CD4-positive, CD25-positive, alpha-beta regulatory T cell (primary cell): ENCODE measurements at places on chromosomes 4 and X.

DNA sequence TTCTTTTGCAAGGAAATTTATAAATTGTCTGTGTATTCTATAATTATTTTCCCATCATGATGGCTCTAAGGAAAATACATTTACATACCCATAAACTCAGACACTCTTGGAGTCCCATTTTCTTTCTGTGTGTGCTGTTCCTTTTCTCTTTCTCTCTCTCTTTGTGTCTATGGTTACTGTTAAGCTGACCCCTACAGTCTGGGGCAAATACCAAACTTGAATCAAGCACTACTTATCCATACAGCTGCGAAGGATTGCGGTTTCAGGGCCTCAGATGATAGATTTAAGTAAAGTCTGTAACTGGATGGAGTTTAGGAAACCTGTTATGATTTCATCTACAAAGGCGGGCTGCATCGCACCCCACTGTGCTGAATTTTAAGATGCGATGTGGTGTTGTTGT, 150.2 kb downstream of the SHROOM3 start:
- DNase-seq, result no peak

DNA sequence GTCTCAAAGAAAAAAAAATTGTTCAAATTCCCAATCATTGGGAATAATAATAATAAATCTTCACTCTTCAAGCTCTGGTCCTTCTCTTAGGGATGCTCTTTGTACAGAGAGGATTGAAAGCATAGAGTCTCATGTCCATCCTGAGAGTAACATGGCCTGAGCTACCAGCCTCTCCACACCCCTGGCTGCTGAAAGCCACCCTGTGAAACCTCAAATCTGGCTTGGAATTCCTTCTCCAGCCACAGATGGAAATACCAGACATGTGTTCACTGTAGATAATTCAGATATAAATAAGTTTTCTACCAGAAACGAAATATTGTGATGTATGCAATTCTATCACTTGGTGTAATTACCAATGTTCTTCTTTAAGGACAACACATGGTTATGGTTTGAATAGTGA, 140.6 kb downstream of the ARSF start:
- DNase-seq, result no peak

DNA sequence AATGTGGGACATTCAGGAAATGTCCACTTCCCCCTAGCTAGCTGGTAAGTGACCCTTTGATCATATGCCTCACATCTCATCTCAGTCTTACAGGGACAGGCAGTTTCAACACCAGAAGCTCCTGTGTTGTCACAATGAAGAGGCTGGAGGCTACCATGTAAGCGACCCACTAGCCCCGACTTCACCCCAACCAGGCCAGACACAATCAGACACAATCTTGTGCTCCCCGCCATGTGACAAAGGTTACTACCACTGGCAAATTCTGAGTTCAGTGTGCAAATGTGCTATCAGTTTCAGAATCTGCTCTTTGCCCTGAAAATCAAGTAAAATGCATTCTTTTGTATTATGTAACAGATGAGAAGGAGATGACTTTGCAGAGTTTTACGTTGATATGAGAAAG, 56.9 kb upstream of the STS start:
- DNase-seq, result no peak

DNA sequence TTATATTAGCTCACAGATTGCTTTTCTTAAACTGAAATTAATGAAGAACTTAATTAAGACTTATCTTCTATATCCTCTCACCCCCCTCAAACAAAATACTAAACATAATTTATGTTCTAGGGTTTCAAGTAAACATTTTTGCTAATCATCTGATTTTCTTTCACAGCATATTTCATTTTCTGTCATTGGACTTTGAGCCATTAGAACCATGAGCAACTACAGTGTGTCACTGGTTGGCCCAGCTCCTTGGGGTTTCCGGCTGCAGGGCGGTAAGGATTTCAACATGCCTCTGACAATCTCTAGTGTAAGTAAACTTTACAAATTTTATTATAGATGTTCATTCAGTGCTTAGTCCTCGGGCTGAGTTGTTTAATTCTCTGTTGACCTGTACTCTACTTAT, 3.3 kb downstream of the PDLIM5 start:
- DNase-seq, result no peak

DNA sequence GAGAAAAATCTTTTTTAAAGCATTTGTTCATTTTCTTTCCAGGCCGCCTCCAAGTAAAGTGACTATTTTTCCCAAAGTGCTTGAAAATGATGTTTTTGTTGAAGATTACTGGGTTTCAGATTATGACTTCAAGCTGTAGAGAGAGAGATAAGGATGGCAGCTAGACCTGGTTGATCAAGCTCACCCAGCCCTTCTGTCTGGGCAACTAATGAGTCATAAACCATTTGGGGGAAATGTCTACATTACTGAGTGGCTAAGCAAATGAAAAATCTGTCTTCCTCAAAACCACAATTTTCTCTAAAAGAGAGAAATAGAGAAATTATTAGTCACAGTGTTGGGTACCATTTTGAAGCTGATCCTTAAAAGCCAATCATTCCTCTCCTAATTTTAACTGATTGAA, 355.4 kb upstream of the CPEB2 start:
- DNase-seq, result no peak

- no peak for DNase-seq
Observed at GRCh38 chr4:118273642-118274041, 79.2 kb downstream of the PRSS12 start.

- DNase-seq, result peak; percentile 1
Observed at GRCh38 chrX:45070116-45071007, 130.3 kb downstream of the DIPK2B start.

DNA sequence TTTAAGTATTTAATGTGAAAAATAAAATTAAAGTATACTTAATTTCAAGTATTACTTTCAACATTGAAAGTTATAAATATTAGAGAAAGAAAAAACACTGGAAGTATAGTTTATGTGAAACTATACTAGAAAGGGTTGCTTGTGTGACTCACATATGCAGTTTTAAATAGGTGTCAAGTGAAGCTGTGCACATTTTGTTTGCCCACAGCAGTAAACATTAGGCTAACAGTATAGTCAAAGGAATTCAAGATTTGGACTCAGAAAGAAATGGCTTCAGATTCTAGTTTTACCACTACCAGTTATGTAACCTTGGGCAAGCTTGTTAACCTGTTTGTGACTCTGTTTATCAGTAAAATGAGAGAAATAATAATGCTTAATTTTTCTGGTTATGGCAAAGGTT, 148.2 kb downstream of the FAM47B start:
- no peak for DNase-seq

GRCh38 chrX:132631579-132632232, 142.9 kb upstream of the MBNL3 start:
- DNase-seq, result peak; percentile 31

DNA sequence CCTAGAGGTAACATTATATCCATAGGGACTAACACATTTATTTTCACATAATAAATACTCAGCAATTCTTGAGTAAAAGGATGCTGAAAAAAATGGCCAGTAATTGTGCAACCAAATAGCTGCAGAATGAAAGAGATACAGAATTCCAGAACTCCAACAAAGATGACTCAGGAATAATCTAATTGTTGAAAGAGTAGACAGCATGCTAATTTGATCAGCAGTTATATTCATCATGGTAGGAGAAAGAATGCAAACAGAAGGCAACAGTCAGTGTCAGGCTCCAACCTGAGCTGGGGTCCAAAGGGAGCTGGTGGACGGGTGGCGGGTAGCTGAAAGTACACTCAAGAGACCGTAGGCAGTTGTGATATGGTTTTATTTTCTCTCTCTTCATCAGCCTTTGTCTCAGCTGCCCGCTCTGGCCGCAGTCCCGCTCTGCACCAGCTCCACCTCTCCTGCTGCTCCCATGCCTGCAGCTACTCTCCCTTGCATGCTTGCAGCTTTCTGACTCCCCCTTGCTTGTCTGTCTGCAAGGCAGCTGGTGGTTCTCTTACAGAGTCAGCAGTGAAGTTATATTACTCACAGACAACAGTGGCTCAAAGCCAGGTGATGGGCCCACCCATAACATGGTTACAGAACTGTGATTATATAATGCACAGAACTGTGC, 1150.1 kb downstream of the STIM2 start:
- no peak for DNase-seq

DNA sequence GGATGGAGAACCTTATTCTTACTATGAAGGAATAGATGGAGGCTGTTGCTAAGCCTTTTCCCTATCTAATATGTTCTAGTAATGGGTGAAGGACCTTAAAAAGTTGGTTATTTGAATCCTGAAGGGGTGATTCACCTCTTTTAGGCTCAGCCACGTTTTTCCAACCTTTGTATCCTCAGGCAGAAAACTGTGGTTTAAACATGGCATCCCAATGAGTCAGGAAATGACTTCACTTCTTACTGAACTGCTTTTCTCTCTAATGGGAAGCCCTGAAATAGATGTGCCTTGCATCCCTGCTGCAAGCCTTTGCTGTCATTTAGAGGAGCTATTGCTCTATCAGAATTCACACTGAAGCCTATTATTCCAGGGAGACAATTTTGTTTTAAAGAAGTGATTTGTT, 191.0 kb upstream of the ARX start:
- no peak for DNase-seq

DNA sequence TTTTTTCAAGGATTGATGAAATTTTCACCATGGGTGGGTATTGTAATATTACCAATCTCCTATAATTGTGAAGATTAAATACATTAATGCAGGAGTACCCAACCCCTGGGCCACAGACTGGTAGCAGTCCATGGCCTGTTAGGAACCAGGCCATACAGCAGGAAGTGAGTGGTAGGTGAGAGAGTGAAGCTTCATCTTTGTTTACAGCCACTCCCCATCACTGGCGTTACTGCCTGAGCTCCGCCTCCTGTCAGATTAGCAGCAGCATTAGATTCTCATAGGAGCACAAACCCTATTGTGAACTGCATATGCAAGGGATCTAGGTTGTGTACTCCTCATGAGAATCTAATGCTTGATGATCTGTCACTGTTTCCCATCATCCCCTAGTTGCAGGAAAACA, 15.1 kb downstream of the RAPGEF2 start:
- peak; percentile 12 for DNase-seq

GRCh38 chrX:47218280-47218919, at the start of gene CDK16:
TSS of gene CDK16 (plus strand) at chrX:47218681. CDS start at chrX:47223558, 4,877 bp downstream.
- DNase-seq, result peak; percentile 91

DNA sequence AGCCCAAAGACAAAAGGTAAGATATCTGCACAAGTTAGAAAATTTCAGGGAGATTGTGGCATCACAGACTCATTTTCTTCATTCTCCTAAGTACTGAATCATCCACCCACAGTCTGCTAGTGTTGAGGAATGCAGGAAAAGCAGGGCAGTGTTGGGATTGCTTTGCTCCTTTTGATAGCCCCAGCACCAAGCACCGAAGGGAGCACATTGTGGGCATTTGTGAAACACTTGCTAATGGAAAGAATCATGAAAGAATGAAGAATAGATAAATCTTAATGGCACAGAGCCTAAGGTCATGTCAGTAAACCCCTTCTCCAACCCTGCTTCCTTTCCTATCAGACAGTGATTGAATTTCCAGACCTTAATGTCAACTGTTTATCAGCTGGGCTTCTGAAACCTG, 103.1 kb upstream of the GPRIN3 start:
- DNase-seq, result no peak

DNA sequence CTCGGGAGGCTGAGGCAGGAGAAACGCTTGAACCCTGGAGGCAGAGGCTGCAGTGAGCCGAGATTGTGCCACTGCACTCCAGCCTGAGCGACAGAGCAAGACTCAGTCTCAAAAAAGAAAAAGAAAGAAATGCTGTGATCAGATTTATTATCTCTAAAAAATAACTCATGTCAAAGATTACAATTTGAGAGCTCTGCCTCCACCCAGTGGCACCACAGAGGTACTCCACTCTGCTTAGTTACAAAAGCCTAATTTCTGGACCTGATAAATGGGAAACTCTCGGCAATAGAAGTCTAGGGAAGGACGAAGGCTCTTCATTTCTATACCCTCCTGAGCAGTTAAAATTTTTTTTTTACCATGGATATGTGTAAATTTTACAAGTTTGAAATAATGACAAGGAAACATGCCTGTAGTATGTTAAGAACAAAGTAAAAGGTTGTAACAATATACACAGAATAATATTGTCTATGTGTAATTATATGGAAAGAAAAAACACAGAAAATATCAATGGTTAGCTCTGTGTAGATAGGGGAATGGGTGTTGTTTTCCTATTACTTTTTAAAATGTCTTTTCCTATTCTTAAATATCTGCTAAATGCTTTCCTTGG, 149.8 kb downstream of the STIM2 start:
- DNase-seq, result peak; percentile 29

GRCh38 chrX:125627676-125628075, 308.0 kb downstream of the TEX13C start:
- no peak for DNase-seq

DNA sequence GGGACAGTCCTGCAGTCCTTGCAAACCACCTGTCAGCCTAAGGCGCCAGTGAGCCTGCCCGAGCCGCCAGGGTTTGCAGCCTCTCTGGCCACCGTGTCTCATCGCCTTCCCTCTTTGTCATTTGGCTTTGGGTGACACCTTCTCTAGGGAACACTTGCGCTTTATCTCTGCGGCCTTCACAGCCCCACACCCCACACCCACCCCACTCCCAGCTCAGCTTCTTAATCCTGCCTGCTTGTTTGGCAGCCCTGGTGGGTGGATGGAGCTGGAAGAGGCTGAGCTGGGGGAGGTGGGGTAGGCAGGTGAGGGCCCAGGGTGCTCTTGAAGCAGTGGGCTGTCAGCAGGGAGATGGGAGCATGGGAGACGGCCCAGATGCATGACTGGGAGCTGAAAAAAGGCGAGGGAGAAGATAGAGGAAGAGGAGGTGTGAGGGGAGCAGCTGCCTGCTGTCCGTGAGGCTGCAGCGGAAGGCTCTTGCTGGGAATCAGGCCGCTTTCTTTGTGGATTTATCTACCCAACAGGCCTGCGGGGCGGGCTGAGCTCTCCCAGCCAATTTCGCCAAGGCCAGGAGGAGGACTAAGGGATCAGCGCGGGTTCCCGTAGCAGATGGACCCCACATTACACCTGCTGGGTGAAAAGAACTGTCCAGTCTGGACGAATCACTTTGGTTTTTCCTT, 97.5 kb upstream of the STOX2 start:
- no peak for DNase-seq

GRCh38 chr4:61923179-61923578, 723.1 kb downstream of the ADGRL3 start:
- DNase-seq, result no peak

GRCh38 chr4:87387237-87387636, 3.8 kb downstream of the HSD17B11 start:
- DNase-seq, result no peak

- DNase-seq, result no peak
Observed at GRCh38 chr4:62835631-62836030, 1573.6 kb downstream of the TECRL start.

DNA sequence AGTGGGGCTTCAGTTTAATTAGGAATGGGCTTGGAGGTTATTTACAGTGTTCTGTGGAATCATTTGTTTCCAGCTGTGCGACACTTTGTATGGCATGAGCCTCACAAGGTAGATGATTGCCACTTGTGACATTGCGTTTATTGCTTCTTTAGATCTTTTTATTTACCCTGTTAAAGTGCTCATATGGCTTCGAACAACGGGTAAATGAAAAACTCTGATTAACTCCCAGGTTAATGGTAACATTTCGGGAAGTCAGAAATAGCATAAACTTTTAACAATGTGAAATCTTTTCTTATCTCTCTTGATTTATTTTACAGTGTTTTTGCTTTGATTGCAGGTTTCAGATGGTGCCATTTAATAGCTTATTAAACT, 494.3 kb downstream of the IDS start:
- DNase-seq, result no peak

GRCh38 chr4:73573794-73574528, 46.3 kb downstream of the RASSF6 start:
- DNase-seq, result no peak
